ENCODE measurements at places on chromosomes 4 and X. TPM values are rescaled to one million over a fixed set of nuclear protein-coding genes. Genes with fewer than 3 reads are reported as not detected.

DNA sequence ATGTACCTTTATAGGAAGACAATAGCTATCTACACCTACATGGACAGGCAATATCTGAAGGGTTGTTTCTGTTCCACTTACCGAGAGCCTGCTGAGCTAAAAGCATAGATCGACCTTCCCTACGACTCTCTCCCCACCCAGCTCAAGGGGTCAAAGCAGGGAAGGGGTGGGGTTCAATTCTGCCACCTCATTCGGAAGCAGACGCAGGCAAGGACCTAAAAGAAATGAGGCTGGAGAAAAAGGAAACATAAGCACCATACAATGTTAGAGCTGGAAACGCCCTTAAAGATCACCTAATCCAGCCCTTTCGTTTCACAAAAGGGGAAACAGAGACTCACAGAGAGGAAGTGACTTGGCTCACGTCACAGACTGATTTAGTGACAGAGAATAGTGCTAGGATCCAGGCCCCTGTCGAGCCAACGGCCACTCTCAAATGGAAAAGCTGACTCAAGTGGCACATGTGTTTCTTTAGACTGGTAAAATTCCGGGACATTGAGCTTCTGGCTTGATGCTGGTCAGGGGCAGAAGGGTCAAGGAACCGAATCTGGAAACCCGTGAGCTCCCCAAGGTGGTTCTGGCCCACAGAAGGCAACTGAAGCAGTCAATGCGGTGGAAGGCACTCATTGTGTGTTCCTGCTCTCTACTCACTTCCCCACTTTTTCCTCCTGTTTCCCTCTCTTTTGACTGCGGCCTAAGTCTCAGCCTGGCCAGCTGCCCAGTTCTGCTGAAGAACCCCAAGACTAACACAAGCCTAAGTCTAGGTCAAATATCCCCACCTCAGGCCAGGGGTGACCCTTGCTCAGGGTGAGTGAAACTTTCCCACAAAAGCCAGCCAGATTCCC, 7.5 kb downstream of the SEPTIN6 start:
- no peaks in the 10 kb centered on the region for H3K36me3 ChIP-seq
- H3K4me3 ChIP-seq: no peak overlapping the region
- peak; percentile 48 for DNase-seq
- H3K27ac ChIP-seq: peak overlapping the region; percentile 93
- H3K4me1 ChIP-seq: no peaks in the 10 kb centered on the region

- DNase-seq: no peak
- H3K4me1 ChIP-seq: peaks cover 14% of the 10 kb centered on the region
- no peak overlapping the region for H3K4me3 ChIP-seq
- peaks cover 6% of the 10 kb centered on the region for H3K27me3 ChIP-seq
Observed at GRCh38 chr4:94408549-94409374, 43.0 kb upstream of the PDLIM5 start.

DNA sequence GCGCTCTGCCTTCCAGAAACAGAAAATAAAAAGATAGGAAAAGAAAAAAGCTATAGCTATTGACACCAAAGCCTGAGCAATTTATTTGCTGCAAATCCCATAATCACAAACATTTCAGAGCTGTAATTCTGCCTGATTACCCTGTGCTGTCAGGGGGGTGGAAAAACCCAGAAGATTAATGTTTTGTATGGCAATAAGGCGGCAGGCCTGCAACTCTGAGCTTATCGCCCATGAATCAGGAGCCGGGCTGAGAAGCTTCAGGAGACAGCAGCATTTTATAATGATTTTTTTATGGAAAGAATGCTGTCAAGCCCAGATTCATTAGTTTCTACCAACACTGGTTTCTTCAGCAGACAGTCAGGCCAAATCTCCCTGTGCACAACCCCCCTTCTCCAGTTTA, 82.6 kb upstream of the TMEM164 start:
- no peak overlapping the region for H3K27ac ChIP-seq
- H3K27me3 ChIP-seq: peaks cover 6% of the 10 kb centered on the region
- no peaks in the 10 kb centered on the region for H3K36me3 ChIP-seq
- DNase-seq: no peak

GRCh38 chr4:5420266-5420665, 288.1 kb downstream of the EVC2 start:
- no peak overlapping the region for H3K4me3 ChIP-seq
- H3K27me3 ChIP-seq: no peaks in the 10 kb centered on the region
- H3K27ac ChIP-seq: no peak overlapping the region
- no peaks in the 10 kb centered on the region for H3K36me3 ChIP-seq

GRCh38 chr4:128862608-128863311, 53.3 kb downstream of the JADE1 start:
- peaks cover 37% of the 10 kb centered on the region for H3K36me3 ChIP-seq
- no peaks in the 10 kb centered on the region for H3K27me3 ChIP-seq
- no peak overlapping the region for H3K27ac ChIP-seq
- H3K4me3 ChIP-seq: no peak overlapping the region

GRCh38 chr4:11546391-11547175, 117.9 kb upstream of the HS3ST1 start:
- no peaks in the 10 kb centered on the region for H3K27me3 ChIP-seq
- H3K4me3 ChIP-seq: no peak overlapping the region
- H3K36me3 ChIP-seq: no peaks in the 10 kb centered on the region
- no peak for DNase-seq
- H3K4me1 ChIP-seq: no peaks in the 10 kb centered on the region

- no peak overlapping the region for H3K4me3 ChIP-seq
- H3K4me1 ChIP-seq: no peaks in the 10 kb centered on the region
- no peak for DNase-seq
- H3K27me3 ChIP-seq: no peaks in the 10 kb centered on the region
- no peaks in the 10 kb centered on the region for H3K36me3 ChIP-seq
- no peak overlapping the region for H3K27ac ChIP-seq
Observed at GRCh38 chrX:108696690-108697089, 39.7 kb downstream of the IRS4 start.

DNA sequence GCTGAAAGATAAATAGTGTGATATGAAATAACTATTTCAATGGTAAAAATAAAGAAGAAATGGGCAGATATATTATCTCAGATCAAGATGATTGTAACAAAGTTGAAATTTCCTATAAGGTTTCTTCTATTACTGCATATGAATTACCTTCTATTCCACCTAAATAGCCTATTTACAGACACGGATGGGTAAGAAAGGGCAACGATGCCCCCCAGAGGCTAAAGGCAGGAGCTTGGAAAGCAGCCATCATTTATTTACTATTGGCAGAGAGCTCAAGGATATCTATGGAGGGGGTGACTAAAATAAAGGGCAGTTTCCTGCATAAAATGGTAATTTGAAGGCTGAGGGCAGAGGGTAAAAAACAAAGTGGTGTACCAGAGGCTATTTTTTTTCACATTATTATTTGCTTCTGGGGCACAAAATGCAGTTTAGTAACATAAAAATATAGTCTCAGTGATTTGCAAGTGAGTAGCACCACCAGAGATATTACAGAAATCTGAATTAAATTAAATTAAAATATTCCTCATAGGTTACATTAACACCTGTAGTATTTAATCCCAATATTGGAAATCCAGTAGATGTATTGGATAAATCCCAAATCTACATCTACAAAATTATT, 123.1 kb downstream of the BTC start:
- H3K4me1 ChIP-seq: no peaks in the 10 kb centered on the region
- peaks cover 2% of the 10 kb centered on the region for H3K27me3 ChIP-seq
- H3K27ac ChIP-seq: no peak overlapping the region

- H3K4me1 ChIP-seq: peaks cover 7% of the 10 kb centered on the region
- H3K4me3 ChIP-seq: no peak overlapping the region
- DNase-seq: no peak
- H3K27ac ChIP-seq: no peak overlapping the region
Observed at GRCh38 chr4:145524552-145524951, 42.9 kb downstream of the SMAD1 start.

DNA sequence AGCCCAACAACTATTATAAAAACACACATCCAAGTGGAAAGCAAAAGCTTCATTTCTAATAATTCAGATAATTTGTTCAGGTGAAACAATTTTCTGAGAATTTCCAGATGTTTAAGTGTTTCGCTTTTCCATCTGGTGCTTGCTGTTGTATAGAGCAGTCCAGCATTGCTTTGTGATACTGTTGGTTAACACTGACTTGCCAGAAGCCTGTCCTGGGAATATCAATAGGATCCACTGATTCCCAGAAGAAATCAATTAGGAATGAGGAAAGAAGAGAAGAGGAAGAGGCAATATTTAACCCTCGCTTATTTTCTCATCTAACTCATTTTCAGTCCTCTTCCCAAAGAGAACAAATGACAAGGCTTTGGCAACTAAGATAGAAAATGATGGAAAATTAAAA, 94.9 kb upstream of the DDIT4L start:
- H3K27ac ChIP-seq: no peak overlapping the region
- no peaks in the 10 kb centered on the region for H3K27me3 ChIP-seq
- no peak for DNase-seq
- no peaks in the 10 kb centered on the region for H3K36me3 ChIP-seq
- H3K4me3 ChIP-seq: no peak overlapping the region
- H3K4me1 ChIP-seq: no peaks in the 10 kb centered on the region

GRCh38 chr4:147864607-147865006, 132.7 kb downstream of the ARHGAP10 start:
- no peak overlapping the region for H3K27ac ChIP-seq
- H3K4me1 ChIP-seq: no peaks in the 10 kb centered on the region
- H3K27me3 ChIP-seq: no peaks in the 10 kb centered on the region
- no peak overlapping the region for H3K4me3 ChIP-seq

DNA sequence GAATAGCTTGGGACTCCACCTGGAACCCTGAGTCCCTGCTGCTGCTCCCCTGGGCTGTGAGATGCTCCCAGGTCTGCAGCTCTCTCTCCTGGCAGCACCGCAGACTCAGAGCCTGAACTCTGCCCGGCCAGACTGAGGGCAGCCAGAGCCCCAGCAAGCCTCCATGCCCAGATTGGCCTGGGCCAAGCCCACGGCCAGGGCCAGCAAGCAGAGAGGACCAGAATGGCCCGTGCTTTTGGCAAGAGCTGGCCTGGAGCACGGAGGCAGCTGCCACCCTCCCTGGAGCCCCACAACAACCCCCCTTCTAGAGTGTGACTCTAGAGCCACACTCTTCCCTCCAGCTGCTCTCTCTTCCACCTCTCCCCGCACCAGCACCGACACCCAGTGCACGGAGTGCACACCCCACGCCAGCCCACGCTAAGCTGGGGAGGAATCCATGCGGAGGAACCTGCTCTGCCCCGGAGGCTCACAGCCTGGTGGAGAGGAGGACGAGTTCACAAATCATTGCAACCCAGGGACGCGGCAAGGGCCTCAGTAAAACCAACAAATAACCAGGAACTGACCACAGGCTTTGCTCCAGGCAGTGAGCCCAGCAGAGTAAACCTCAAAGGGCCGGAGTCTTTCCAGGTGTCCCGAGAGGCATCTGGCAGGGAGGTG, 110.3 kb downstream of the HMX1 start:
- no peak overlapping the region for H3K4me3 ChIP-seq
- H3K27me3 ChIP-seq: no peaks in the 10 kb centered on the region
- no peaks in the 10 kb centered on the region for H3K36me3 ChIP-seq
- H3K4me1 ChIP-seq: no peaks in the 10 kb centered on the region

DNA sequence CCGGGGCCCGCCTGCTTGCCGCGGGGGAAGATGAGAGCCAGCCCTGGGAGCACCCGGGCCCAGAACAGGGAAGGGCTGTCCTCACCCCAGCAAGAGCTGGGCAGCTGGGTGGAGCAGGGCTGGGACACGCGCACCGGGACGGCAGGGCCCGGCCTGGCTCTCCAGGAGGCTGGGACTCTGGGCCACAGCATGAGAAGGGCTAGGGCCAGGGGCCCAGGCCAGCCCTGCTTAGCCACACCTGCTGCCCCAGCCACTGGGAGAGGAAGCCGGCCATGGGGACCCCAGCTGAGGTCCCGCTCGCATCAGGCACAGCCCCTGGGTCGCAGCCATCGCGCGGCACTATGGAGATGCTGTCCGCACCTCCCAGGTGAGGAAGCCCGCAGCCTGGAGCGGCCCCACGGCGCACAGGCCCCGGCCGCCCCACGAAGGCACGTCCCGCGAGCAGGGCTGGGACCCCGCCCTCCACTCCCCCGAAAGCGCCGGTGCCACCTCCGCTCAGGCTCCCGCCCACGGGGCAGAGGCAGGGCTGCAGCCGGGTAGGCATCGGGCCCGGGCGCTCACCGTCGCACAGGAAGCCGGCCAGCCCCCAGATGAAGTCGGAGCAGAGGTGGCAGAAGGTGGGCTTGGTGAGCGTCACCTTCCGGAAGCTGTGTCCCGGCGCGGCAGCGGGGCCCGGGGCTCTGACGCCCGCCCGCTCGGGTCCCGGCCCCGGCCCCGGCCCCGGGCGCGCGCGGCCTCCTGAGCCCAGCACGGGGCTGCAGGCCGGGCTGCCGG, 531 bp downstream of the DGKQ start:
- peaks cover 3% of the 10 kb centered on the region for H3K4me1 ChIP-seq
- H3K36me3 ChIP-seq: no peaks in the 10 kb centered on the region
- no peaks in the 10 kb centered on the region for H3K27me3 ChIP-seq
- no peak overlapping the region for H3K27ac ChIP-seq
- no peak for DNase-seq

GRCh38 chr4:176981551-176981950, 188.8 kb upstream of the VEGFC start:
- H3K4me1 ChIP-seq: no peaks in the 10 kb centered on the region
- H3K27ac ChIP-seq: no peak overlapping the region
- H3K27me3 ChIP-seq: no peaks in the 10 kb centered on the region
- no peak for DNase-seq
- H3K4me3 ChIP-seq: no peak overlapping the region

DNA sequence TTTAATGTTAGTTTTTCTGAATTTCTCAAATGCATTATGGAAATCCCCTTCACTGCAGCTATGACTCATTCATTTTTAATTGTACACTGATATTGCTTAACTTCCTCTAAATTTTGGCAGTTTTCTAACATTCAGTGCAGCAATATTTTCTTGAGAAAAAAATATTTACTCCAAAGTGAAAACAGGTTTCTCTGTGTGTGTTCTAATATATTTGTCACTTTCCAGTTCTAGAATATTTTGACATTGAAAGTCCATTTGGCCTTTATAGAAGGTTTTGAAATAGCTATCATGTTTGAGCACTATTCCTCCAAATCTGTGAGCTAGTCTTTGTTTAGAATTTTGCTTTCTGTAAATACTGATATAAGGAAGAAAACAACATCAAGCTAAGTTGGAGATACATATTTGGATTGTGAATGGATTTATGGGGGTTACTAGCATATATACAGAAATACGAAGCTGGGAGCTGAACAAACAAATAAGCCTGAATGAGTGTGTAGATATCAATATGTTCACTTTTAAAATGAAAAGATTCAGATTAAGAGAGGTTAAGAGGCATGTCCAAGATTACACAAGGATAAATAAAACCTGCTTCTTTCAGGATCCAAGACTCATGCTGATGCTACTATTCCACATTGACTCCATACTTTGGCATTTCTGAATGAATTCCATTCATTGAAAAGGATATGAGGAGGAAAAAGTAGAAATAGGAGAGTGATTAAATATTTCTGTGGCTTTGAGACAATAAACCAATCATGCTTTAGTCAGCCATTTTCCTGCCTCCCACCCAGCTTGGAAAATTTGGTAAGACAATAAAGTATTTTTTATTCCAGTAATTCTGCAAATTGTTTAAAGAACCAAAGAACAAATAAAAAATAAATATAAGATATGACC, 57.3 kb upstream of the SLIT2 start:
- no peaks in the 10 kb centered on the region for H3K36me3 ChIP-seq
- H3K27ac ChIP-seq: no peak overlapping the region
- no peak overlapping the region for H3K4me3 ChIP-seq
- peak; percentile 86 for DNase-seq
- H3K4me1 ChIP-seq: no peaks in the 10 kb centered on the region

Gene MAP7D2
- 0.37 TPM for total RNA-seq

Gene GSX2
- not detected for total RNA-seq

Gene G3BP2
- total RNA-seq: 112 TPM

Gene TCEAL6
- total RNA-seq: not detected

Gene SLC10A6
- total RNA-seq: 0.37 TPM

Gene DLG3
- 31.5 TPM for total RNA-seq

Gene MAGEA6
- not detected for total RNA-seq

Gene TDO2
- 2.6 TPM for total RNA-seq

Gene CHRDL1
- total RNA-seq: 43.2 TPM

Gene RBMXL3
- not detected for total RNA-seq

All from lung (tissue), 17 donors.